ENCODE measurements at places on chromosomes 16 and 17.

- H3K27me3 ChIP-seq: no peaks in the 10 kb centered on the region
- H3K36me3 ChIP-seq: no peaks in the 10 kb centered on the region
- H3K4me3 ChIP-seq: no peak overlapping the region
- no peaks in the 10 kb centered on the region for H3K4me1 ChIP-seq
These were observed 1.7 kb downstream of the ABCA8 start for GRCh38 chr17:68953340-68953997.

GRCh38 chr16:87119748-87120147 is 197.4 kb downstream of the C16orf95 start:
- H3K36me3 ChIP-seq: no peaks in the 10 kb centered on the region
- no peaks in the 10 kb centered on the region for H3K27me3 ChIP-seq
- H3K4me3 ChIP-seq: no peak overlapping the region
- no peak overlapping the region for H3K27ac ChIP-seq
- H3K4me1 ChIP-seq: no peaks in the 10 kb centered on the region

GRCh38 chr16:17602678-17603077 is 131.9 kb upstream of the XYLT1 start:
- H3K4me3 ChIP-seq: no peak overlapping the region
- no peaks in the 10 kb centered on the region for H3K27me3 ChIP-seq
- no peak for DNase-seq

- H3K27ac ChIP-seq: no peak overlapping the region
- no peaks in the 10 kb centered on the region for H3K36me3 ChIP-seq
- no peak for DNase-seq
- H3K4me3 ChIP-seq: no peak overlapping the region
These were observed 15.8 kb downstream of the CYTH1 start for GRCh38 chr17:78766225-78766624.

DNA sequence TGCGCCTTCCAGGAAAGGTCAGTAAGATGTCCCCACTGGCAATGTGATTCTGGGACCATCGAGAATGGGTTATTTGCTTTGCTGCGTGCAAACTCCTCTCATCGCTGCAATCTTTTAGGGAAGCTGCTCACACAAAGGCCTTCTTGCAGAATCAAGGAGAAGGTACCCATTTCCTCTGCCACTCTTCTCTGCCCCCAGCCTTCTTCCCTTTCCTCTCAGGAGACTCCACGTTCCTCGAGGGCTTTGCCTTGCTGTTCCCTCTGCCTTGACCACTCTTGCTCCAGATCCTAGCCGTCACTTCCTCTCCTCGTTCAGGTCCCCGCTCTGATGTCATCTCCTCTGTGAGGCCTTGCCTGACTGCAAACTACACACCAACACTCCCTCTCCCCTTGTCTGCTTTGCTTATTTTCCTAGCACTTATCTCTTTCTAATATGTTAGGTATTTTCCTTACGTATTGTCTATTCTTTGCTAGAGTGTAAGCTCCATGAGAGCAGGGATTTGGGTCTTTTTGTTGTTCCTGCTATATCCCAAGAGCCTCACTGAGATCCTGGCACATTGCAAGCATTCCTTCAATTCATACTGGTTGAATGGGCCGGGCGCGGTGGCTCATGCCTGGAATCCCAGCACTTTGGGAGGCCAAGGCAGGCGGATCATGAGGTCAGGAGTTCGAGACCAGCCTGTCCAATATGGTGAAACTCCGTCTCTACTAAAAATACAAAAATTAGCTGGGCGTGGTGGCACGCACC is 5.3 kb upstream of the CRK start:
- DNase-seq: no peak
- H3K4me1 ChIP-seq: peaks cover 4% of the 10 kb centered on the region
- no peaks in the 10 kb centered on the region for H3K36me3 ChIP-seq

DNA sequence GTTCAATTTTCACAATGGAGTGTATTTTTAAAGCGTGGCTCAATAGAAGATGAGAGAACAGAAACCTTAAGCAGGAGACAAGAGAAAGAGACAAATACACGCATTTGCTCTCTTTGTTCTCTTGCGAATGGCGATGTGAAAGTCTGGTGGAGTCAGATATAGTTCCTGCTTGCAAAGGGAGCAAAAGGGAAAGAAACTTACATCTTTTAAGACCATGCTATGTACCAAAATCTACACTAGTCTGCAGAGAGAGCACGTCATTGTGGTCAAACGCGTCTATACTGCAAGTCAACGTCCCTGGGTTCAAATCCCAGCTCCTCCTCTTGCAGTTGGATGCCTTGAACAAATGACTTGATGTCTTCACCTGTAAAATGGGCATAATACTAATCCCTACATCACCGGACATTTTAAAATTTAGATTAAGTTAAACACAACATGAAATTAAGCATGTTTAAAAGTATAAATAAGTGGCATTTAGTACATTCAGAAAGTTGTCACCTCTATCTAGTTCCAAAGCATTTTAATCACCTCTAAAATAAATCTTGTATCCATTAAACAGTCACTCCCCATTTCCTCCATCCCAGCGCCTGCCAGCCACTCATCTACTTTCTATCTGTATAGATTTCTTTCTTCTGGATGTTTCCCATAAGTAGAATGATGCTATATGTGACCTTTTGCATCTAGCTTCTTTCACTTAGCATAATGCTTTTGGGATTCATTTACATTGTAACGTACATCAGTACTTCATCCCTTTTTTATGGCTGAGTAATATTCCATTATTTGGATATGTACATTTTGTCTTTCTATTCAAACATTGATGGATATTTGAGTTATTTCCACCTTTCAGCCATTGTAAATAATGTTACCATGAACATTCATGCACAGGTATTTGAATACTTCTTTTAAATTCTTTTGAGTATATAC is 406.9 kb downstream of the TMEM114 start:
- no peak overlapping the region for H3K27ac ChIP-seq
- H3K27me3 ChIP-seq: no peaks in the 10 kb centered on the region
- no peak overlapping the region for H3K4me3 ChIP-seq
- H3K36me3 ChIP-seq: no peaks in the 10 kb centered on the region
- no peak for DNase-seq
- H3K4me1 ChIP-seq: no peaks in the 10 kb centered on the region

- no peaks in the 10 kb centered on the region for H3K27me3 ChIP-seq
- no peak overlapping the region for H3K27ac ChIP-seq
- DNase-seq: no peak
- H3K4me1 ChIP-seq: no peaks in the 10 kb centered on the region
- no peak overlapping the region for H3K4me3 ChIP-seq
These were observed 10.0 kb downstream of the TPPP3 start for GRCh38 chr16:67383284-67383683.

DNA sequence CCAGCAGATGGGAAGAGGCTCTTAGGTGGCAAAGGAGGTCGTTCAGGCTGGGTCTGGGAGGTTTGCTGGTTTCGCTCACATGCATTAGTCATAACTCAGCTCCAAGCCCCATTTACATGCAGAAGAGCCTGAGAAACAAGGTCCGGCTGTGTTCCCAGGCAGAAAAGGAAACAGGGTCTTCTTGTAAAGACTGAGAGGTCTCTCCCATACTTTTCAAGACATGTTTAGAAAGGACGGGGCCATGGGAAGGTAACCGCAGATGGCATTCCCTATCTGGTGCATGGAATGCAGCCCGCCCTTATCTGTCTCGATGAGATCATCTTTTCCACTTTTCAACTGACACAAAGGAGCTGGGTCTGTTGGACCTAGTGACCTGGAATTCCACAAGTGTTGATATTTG is 389.0 kb upstream of the CDH11 start:
- H3K4me3 ChIP-seq: no peak overlapping the region
- no peak for DNase-seq
- no peaks in the 10 kb centered on the region for H3K27me3 ChIP-seq
- no peaks in the 10 kb centered on the region for H3K36me3 ChIP-seq

GRCh38 chr16:75476817-75477216 is 12.3 kb upstream of the TMEM170A start:
- no peak for DNase-seq
- H3K27ac ChIP-seq: no peak overlapping the region
- H3K4me3 ChIP-seq: no peak overlapping the region
- no peaks in the 10 kb centered on the region for H3K36me3 ChIP-seq
